ENCODE measurements at places on chromosomes 11 and 22.

- no peak for DNase-seq
Observed at GRCh38 chr11:27329867-27330632, 33.0 kb downstream of the CCDC34 start.

- DNase-seq, result no peak
Observed at GRCh38 chr11:31477528-31478222, 31.7 kb downstream of the IMMP1L start.

- DNase-seq, result peak; percentile 27
Observed at GRCh38 chr11:132028380-132029240, 658.2 kb downstream of the NTM start.

DNA sequence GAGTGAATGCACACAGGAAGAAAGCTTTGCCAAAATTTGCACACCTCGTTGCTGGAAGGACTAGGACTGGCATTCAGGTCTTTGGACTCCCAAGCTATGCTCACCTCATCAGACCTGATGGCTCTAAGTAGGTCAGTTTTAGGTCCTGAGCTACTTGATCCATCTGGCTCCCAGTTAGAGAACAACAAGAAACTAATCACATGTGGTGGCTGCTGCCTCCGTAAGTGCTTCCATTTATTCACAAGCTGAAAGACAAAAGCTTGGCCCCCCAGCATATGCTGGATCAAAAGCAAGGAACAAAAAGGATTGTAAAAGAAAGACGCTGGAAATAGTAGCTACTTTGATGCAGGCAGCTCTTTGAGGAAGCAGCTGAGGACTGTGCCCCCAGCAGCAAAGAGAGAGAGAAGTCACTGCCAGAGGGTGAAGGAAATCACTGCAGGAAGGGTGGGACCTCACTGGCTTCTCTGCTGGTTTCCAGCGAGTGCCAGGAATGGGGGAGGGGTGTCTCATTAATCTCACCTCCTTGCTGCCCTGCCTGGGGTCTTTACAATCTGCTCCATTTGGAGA, 268.9 kb downstream of the KIRREL3 start:
- no peak for DNase-seq

DNA sequence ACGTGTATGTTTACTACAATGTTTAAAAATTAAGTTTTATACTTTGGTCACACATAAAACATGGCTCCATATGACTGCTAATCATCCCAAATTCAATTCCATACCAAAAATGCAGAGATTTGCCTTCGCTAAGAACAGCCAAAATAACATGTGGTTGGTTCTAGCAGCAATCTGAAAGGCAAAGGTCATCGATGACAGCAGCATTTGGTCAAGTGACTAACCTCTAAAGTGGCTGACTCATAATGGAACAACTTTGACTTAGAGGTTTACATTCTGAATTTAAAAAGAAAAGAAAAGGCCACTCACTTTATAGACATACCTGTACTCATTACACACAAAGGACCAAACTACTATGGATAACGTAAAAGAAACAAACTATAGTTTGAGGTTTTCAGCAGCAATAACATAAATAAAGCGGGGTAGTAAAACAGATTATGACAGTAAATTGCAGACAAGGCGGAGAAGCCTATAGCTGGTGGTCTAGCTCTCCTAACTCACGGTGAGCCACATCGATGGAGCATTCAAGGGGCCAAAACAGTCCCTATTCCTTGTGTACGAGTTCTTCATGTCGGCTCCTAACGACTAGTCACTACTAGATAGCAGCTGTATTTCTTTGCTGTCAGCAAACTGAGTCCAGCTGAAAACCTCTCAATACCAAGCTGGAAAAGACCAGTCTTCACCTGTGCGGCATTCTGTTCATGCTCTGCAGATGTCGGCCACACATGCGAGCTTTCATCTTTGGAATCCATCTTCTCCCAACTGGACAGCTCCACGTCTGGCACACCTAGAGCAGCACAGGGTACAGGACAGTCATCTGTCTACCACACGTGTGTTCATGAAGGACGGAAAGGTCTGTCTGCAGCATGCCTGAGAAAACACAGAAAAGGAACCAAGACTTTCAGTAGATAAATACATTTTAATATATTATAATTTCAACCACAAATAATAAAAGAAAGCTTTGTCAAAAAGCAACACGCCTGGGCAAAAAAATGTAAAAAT, 42.1 kb downstream of the PRDM10 start:
- DNase-seq, result no peak

DNA sequence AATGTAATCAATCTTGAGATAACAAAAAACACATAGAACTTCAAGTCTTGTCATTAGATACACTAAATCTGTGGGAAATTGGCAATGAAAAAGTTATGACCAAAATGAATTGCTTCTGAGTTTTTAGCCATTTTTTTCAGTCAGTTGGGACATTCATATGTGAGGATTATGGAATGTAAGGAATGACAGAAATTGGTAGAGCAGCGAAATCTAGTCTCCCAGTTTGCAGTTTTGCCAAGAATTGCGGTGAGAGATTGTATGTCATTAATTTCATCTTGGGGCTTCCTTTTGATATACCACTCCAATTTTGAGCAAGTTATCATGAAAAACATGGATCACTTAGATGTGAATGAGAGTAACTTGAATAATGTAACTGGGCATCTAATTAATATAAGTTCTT, 49.9 kb downstream of the SIK2 start:
- DNase-seq, result peak; percentile 67

DNA sequence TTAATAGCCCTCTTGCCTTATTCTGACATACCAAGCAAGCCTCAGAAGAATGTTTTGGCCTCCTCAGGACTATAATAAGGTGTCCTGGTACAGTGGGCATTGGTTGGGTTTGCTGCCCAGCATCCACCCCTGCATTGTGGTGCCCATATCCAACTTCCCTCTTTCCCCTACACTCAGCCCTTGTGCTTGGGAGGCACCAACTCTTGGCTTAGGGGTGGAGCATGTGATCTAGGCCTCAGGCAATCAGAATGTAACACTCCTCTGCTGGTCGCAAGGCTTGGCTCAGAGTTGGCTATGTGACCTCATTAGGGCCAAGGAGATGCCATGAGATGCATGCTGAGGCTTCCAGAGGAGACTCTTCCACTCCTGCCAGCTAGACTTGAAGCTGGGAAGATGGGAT, 123.0 kb downstream of the CSNK2A3 start:
- DNase-seq, result no peak

- DNase-seq, result no peak
Observed at GRCh38 chr22:50610581-50610980, 10.0 kb downstream of the MAPK8IP2 start.

GRCh38 chr11:114386131-114386530, 14.2 kb downstream of the C11orf71 start:
- no peak for DNase-seq

GRCh38 chr11:33658195-33658900, 42.3 kb downstream of the C11orf91 start:
- no peak for DNase-seq

DNA sequence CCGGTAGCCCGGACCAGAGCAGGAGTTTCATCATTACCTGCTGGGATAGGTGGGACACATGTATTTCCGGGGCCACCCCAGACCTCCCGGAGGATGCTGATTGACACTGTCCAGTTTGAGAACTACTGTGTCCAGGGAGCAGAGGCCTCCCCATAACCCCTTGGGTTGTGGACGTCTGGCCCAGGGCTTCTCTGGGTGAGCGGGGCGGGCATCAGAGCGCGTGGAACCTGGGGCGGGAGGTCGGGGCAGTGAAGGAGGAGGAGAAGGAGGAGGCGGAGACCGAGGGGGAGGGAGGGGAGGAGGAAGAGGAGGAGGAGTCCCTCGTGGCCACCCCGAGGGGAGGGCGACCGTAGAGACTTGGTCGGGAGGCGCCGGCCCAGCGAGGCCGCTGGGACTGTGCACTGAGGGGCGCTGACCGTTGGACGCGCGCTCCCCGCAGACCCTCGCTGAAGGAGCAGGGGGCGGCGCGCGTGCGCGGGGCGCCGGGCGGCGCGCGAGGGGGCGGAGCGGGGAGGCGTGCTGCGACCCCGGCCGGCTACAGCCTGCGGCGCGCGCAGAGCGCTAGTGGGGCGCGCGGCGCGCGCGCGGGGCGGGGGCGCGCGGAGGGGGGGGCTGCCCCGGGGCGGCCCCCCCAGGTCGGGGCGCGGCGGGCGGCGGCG, at the start of gene GRK3:
TSS of gene GRK3 (plus strand) at position 356 of the 659 bp plus-strand sequence. CDS start 366 bp downstream, outside the sequence.
- peak; percentile 77 for DNase-seq

GRCh38 chr22:44211256-44211945, 30.7 kb downstream of the PARVG start:
- no peak for DNase-seq

DNA sequence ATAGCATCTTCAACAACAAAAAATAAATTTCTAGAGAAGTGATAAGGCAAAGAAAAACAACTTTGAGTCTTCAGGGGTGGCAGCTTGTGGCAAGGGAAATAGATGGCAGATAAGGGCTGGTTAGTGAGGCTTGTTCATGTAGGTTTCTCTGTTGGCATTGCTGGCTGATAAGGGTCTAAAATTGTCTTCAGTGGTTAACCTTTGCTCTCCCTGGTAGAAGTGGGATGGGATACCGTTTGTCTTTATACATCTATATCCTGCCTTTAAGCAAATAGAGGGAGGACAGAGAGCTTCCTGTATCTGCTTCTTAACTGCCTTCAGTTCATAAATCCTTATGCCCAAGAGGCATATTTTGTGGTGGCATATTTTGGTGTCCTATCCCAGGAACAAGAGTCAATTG, 57.1 kb downstream of the TRAF6 start:
- no peak for DNase-seq

GRCh38 chr11:83520849-83521248, 234.7 kb upstream of the CCDC90B start:
- no peak for DNase-seq

DNA sequence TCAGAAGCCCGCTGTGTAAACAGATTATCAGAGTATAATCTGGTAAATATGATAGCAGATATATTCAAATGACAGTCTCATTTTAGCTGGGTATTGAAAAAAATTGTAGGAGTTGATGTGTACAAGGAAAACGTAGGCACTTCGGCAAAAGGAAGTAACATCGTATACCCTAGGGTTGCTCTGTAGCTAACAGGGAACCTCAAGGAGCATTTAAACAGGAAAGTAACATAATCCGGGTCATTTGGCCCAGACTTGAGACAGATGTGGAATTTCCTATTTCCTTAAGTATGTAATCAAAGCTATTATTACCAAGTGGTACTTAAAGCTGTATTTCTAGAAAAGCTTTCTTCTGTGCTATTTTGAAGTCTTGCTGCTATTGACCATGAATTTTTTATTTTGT, 215.6 kb downstream of the DDX10 start:
- DNase-seq, result no peak

DNA sequence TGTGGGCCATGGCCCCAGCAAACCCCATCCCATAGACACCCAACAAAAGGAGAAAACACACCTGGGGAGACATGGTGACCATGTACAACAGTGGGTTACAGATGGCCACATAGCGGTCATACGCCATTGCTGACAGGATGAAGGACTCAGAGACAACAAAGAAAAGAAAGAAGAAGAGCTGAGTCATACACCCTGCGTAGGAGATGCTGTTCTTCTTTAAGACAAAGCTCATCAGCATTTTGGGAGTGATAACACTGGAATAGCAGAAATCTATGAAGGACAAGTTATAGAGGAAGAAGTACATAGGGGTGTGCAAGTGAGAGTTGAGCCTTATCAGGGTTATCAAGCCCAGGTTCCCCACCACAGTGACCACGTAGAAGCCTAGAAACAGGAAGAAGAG, 4.9 kb downstream of the OR8B8 start:
- no peak for DNase-seq

GRCh38 chr22:37981282-37982011, 2.9 kb downstream of the SOX10 start:
- DNase-seq, result no peak

DNA sequence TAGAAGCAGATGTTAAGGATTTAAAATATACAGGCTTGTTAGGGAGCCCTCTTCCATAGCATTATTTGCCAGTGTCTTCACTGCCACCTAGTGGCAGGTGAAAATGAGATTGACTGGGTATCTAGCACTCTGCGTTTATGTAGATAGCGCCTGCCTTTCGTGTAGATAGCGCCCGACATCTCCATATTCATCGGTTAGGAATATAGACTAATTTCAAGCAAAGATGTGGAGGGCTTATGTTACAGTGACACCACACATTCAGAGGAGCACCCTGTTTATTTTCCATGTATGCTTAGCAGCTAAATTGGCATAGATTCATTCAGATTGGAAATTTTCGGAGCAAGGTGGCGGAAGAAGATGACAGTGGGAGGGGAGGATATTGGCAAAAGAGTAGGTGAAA, 72.0 kb downstream of the SLC5A12 start:
- peak; percentile 71 for DNase-seq

DNA sequence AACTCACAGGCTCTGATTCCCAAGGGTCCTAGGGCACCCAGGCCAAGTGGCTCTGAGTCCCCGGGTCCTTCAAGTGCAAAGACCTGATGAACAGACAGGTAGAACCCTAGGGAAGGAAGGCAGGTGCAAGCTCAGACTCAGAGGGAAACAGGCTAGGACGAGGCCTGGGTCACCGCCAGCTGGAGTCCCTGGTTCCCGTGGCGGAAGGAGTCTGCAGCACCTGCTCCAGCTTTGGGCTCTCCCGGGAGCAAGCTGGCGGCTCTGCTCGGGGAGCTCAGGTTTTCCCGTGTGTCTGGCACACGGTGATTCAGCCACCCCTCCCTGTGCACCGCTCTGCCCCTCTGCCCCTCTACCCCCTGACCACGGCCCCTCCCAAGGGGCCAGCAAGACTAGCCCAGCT, 59.8 kb downstream of the WNT7B start:
- DNase-seq, result no peak

- DNase-seq, result no peak
Observed at GRCh38 chr22:17352798-17353197, 16.5 kb upstream of the CECR2 start.

DNA sequence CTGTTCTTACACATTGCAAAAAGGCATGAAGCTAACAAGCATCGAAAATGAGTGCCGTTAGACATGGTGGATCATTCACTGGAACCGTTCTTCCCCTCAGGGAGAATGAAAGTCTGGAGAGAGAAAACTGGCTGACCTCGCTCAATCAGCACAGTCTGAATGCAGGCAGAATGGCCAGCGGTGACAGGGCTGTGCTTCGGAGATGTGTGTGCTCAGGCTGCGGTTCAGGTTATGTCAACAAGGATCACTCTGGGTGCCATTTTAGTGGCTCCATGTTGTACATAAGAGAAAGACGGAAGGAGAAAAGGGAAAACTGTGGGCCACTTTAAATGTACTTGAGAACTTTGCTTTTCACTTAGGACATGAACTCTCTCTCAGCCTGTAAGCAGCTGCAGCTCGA, 749.8 kb upstream of the ARHGAP42 start:
- no peak for DNase-seq

DNA sequence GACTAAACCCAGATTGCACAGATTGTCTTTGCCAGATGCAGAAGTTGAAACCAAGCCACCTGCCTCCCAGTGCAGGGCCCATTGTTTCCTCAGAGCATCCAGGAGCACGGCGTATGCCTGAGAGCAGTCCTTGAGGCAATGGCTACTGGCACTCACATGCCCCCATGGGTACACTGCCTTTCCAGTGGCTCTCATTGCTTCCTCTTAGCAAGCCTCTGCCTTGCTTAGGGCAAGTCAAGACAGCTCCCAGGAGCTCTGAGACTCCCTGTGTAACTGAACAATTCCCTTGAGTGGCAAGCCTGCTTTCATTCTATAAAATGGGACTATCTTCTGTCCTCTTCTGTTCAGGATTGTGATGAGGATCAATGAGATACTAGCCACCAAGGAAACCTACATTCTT, 4.1 kb downstream of the SYTL2 start:
- no peak for DNase-seq

Data from cardiac muscle cell (in vitro differentiated cells and primary cell).